ENCODE measurements at places on chromosomes 11 and 22.

DNA sequence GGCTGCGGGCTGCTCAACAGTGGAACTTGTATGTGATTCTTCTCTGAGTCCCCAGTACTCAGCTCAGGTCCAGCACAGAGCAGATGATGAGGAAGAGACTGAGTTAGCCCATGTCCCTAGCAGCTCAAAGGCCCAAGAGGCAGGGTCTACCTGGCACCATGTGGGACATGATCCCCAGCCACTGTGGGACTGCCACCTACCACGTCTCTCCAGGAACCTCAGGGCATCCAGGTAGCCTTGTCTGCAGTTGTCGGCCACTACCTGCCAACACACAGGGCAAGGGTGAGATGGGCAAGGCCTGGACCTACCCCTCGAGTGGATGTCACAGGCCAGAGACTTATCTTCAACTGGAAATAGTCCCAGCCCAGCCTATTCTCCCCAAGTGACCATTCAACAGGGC is 4.4 kb downstream of the PNPLA5 start:
- DNase-seq = no peak

GRCh38 chr22:17665854-17666253 is 27.3 kb downstream of the BCL2L13 start:
- no peak for DNase-seq

GRCh38 chr22:21819183-21819770 is 48.2 kb downstream of the MAPK1 start:
- no peak for DNase-seq

DNA sequence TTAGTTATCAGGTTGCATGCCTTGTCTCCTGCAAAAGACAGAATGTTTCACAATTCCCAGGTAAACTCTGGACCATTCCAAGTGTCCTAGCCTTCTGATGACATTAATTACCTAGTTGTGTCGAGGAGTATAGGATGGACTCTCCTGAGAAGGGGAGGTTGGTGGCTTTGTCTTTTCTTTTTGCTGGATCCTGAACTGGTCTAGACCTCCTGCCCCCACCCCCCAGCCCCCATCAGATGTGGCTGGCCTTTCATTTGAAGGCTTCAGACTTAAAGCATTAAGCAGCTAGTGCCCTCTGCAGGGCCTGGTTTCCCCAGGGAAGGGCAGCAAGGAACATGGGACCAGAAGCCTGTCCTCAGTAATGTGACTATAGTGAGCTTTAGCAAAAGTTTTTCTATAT is 9.7 kb downstream of the MCAM start:
- DNase-seq = no peak

DNA sequence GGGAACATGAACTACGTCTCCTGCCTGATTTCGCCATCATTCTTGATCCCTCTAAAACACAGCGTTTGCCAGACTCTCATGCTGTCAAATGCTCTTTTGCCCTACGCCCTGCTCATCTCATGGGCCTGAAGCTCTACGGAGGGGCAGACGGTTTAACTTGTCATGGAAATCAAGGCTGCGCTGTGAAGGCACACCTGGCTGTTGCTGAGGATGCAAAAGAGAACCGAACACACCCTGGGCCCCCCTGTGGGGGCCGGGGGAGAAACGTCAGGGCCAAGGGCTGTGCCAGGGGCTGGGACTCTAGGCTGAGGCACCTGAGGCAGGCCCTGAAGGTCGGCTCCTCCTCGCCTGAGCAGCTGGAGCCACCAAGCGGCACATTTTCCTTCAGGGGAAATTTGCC is 957.2 kb downstream of the BRD1 start:
- no peak for DNase-seq

DNA sequence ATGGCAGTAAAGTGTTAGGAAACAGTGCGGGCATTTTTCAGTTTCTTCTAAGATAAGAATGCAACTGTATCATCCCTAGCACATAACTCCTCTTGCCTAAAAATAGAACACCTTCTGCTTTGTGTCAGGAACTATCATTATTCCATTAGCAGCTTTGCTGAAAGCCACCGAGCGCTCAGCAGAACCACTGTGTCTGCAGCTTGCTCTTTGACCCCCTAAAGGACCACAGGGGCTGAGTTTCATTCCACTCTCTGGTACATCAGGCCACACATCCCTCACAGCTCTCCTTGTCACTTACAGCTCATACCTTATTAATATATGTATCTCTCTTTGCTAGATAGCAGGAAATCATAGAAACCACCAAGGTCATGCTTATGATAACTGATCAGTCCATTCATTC is 360.2 kb downstream of the KCNA4 start:
- DNase-seq = no peak

- DNase-seq = peak; percentile 36
These were observed at the start of gene IFTAP for GRCh38 chr11:36594316-36594989. Gene IFTAP (plus strand): TSS chr11:36594502. CDS start chr11:36610104, 15,602 bp downstream.

- DNase-seq = no peak
These were observed 398.6 kb downstream of the BRD1 start for GRCh38 chr22:49429066-49429465.

DNA sequence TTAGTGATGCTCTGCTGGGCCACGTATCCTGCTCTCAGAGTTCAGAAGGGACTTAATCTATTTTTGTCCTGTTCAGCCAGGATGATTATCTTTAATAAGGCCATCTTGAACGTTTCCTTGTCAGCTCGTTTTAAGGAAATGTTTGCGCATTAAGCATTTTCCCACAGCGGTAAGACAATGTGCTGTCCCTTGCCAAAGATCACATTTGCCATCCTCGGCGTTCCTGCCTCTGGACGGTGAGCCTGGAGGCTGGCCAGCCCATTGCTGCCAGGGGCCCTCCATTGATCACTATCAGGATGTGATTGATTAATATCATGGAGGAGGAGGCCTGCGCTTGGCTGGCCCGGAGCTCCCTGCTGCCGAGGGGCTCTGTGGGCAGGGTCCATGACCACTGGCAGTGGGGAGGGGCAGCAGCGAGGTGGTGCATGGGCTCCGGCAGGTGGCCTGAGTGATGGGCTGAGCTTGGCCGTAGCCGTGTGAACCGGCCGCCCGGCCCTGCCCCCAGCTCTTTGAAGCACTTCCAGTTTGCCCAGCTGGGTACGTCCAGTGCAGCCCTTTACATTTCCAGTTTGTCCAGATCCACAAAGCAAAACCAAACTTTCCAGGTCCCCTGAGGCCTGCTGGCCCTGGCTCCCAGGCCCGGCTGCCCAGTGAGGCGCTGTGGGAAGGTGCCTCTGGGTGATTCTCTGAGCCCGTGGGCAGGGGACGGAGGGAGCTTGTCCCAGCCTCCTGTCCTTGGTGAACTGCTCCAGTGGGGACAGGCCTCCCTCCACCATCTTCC is 49.5 kb upstream of the SMIM38 start:
- no peak for DNase-seq

DNA sequence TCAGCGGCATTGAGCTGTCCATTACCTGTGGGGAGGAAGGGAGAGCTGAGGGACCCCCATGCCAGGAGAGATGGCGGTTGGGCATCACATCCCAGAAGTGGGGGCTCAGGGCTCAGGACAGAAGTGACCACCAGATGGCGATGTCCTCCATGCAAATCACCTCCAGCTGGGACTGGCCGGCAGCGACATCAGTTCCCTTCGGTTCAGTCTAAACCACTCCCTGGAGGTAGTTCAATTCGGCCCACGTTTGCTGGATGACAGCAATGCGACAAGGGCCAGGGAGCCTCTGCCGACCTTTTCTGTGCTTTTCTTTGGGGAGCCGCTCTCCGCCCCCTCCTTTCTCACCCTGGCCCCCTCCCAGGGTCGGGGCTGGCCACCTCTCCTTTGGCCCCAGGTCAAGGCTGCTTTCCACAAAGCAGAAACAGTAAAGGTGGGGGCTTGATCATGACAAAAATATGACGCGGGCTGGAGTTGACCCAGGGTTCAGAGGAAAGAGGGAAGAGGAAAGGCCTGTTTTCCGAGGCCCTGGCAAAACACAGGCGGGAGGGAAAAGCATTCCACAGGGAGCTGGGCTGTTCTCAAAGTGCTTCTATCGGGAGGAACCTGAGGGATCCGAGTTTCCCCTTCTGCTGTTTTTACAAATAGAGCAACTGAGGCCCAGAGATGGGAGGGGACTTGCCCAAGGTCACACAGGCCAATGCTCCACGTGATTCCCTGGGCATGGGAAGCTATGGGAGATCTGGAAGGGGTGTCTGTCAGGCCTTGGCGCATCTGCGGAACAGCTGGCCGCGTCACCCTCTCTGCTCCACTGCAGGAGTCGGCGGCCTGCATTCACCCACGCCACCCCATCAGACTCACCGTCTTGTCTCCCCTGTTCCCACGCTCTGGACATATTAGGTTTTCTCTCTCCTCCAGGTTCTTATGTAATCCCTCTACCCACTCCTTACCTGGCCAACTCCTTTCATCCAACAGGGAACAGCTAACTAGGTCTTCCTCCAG is 54.7 kb downstream of the FBXO7 start:
- DNase-seq = peak; percentile 48

DNA sequence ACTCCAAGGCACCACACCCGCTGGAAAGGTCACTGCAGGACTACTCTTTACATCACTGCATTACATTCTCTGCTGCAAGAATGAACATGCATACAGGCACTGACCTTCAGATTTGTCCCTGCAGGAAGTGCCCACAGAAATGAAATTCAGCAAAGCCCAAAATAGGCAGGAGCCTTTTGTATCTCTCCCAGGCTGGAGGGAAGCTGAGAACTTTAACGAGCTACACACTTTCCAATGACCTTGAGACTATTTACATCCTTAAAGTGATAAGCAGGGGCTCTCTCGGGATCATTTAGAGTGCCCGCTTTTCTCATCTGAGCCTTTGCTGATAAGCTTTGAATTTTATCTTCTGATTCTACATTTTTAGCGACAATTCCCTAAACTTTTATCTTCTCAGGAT is 12.5 kb downstream of the FEZ1 start:
- DNase-seq = no peak

- DNase-seq = no peak
These were observed 51.4 kb downstream of the LRP5 start for GRCh38 chr11:68363776-68364175.

DNA sequence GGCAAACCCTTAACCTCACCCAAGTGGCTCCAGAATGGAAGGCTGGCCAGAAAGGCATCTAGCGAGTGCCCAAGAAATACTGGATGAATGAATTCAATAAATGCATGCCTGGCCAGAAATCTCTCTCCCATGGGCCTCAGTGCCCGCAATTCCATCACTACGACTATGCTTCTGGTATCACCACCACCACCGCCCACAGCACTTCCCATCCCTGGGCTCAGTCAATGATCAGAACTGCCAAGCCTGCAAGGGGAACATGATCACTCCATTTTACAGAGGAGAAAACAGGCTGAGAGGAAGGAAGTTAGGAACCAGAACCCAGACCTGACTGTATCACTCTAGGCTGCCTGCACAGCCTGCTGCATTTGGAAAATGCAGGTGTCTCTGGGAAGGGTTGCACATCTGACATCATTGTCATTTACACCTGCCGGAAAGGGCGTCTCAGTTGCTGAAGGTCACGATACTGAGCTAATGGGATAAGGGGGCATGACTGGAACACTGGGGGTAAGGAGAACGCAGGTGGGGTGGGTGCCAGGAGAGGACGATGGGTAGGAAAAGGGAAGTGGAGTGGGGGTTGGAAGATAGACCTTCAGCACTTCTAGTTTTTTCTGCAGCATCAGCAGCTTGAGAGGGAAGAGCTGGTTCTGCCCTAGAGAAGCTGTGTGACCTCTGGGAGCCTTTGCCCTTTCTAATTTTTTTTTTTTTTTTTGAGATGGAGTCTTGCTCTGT is 3.2 kb downstream of the GPR152 start:
- no peak for DNase-seq

DNA sequence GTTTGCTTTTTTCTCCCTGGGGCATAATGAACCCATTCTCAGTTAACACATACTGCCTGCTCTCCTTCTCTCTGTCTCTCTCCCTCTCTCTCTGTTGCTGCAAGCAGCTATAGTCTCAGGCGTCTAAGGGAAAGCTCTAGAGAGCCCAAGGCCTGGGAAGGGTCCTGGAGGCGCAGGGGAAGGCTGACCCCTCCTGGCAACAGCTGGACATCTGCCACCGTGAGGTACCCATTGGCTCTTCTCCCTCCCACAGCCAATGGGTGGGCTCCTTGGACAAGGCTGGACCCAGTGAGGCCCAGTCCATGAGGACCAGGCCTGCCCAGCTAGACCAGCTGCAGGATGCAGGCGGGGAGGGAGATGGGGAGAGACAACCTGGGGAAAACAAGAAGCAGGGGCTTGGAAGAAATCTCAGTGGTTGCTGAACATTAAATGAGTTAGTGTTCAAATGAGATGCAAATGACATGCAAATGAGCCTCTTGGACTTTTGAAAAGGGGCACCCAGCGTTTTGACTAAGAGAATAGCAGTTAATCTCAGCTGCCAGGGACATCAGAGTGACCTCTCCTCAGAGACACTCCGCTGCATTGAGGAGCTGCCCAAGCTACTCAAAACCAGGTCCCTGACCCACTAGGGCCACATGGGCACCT is 349.7 kb downstream of the BUD13 start:
- DNase-seq = no peak

DNA sequence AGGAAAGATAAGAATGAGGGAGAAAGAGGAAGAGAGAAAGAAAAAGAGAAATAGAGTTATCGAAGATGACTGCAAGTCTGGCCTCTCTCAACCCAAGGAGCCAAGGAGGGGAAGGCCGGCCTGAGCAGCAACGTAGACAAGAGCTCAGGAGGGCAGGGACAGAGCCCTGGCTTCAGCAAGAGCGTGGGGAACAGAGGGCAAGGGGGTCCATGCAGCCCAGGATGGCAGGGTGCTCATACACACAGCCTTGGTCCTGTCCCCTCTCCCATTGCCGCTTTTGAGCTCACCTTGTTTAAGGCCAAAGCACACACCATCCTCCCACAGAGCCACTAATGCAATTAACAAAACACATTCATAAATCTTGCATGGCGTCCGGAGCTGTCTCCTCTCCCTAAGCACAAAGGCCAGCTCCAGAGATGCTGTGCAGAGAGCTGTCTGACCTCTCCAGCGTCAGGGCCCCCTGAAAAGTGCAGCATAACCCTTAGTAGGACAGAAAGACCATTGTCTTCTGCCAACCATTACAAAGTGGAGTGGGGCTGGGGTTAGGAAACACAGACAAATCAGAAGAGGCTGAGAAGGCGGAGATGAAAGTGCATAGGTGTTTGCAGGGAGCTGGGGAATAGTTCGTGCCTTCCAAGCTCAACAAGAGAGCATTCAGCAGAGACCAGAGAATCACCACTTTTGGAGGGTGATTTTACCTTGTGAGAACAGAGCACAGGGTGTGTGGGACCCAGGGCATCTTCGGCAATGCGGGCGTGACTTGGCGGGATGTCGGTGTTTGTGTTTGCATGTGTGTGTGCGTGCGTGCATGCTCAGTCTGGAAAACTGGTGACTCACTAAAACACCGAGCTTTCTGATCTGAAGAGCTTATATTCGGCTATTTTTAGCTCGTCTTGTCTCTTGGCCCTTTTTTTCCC is 28.2 kb upstream of the JAM3 start:
- DNase-seq = no peak

- DNase-seq = no peak
These were observed 39.2 kb downstream of the USP35 start for GRCh38 chr11:78227921-78228320.

- DNase-seq = peak; percentile 51
These were observed 50.5 kb downstream of the NNMT start for GRCh38 chr11:114346709-114347141.

DNA sequence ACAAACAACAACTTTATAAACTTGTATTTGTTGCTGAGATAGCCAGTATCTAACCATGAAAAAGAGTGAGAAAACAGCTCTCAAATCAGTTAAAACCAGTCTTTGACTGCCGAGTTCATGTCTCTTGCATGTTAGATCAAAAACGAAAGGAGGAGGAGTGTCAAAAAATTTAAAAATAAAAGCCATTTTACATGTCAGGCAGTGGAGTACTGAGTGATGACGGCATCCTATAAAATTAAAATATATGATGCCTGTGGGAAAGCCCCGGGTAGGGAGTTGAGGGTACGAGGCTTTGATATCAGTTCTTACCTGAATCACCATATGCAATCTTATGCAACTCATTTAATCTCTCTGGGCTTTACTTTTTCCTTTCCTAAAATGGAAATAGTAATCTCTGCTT is 117.3 kb downstream of the ETS1 start:
- peak; percentile 86 for DNase-seq
